Metanephros (tissue), 2 donors: ENCODE measurements at places on chromosomes 3 and 15. TPM values are rescaled to one million over a fixed set of nuclear protein-coding genes. Genes with fewer than 3 reads are reported as not detected.

OGG1 gene
- total RNA-seq: 33.7 TPM

LRRC31 gene
- total RNA-seq: not detected

ATP13A4 gene
- total RNA-seq: 2.9 TPM

KLHL40 gene
- 38.8 TPM for total RNA-seq

TGM4 gene
- total RNA-seq: not detected
